Mucosa of gallbladder (tissue), 1 donor: ENCODE measurements at places on chromosomes 12 and 14.

- no peak for DNase-seq
These were observed 9.3 kb upstream of the ESR2 start for GRCh38 chr14:64303471-64303917.

DNA sequence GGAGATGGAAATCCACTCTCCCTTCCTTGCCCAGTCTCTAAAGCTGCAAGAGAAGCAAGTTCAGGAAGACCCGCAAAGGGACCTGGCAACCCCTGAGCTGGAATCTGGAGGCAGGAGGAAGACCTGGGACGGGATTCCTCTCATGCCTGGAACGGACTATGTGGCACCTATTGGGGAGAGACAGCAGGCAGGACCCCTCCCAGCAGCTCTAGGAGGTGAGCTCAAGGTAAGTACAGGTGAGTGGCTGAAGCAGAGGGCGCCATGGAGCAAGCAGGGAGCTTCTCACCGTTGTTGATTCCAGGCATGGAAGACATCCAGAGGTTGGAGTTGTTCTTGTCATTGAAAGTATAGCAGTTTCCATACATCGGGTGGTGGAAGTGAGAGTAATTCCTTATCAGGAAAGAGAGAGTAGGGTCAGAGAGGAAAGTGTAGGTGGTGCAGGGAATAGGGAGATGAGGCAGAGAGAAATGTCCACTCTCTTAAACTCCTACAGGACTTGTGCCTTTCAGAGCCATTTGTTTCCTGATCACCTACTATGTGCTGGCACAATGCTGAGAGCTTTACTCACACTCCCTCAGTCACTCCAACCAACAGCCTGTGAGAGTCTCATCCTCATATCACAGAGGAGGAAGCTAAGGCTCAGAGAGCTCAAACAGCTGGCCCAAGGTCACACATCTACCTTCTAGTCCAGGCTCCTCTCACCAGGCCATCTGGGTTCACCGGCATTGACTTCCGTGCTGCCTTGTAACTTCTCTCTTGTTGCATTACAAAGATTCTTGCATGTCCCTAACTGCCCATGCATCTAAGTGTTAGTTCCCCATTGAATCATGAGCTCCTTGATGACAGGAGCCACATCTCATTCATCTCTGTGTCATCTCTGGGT is 13.9 kb upstream of the TNFRSF1A start:
- DNase-seq: no peak

DNA sequence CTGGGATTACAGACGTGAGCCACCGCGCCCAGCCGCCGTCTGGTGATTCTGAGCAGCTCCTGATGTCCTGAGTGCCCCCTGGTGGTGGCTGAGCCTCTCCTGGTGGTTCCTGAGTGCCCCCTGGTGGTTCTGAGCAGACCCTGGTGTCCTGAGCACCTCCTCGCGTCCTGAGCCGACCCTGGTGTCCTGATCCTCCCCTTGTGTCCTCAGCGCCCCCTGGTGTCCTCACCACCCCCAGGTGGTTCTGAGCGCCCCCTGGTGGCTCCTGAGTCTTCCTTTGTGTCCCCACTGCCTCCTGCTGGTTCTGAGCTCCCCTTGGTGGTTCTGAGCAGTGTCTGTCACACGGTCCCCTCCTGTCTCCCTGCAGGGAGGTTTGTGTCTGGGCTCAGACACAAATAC is 1304.9 kb downstream of the TMEM121 start:
- no peak for DNase-seq

DNA sequence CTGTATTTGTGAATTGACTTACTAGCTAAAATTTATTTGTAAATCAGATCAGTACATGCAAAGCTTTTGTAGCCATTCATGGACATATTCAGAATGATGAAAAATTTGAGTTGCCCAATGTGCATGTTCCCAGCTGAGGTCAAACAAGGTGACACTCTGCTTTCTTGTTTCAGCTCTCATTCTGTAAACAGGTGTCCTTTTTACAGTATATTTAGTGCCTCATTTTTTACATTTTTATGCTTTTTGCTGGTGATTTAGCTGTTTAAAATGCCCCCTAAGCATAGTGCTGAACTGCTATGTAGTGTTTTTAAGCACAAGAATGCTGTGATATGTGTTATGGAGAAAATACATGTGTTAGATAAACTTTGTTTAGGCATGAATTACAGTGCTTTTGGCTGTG is 76.3 kb downstream of the MIA2 start:
- DNase-seq: no peak

- no peak for DNase-seq
These were observed 2.5 kb upstream of the ALDH2 start for GRCh38 chr12:111764120-111764821.

DNA sequence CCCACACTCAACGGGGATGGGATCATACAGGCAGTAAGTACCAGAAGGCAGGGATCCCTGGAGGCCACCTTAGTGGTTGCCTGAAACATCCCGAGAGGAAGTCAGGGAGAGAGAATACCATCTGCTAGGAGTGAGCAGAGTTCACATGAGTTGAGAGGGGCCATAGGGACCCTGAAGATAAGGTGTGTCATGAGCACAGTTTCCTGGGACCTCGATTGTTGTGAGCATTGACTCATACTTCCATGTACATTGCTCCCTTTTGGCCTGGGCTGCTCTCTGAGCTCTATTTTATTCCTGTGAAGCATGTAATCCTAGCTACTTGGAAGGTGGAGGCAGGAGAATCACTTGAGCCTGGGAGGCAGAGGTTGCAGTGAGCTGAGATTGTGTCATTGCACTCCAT is 120.5 kb downstream of the TBC1D30 start:
- DNase-seq: no peak

DNA sequence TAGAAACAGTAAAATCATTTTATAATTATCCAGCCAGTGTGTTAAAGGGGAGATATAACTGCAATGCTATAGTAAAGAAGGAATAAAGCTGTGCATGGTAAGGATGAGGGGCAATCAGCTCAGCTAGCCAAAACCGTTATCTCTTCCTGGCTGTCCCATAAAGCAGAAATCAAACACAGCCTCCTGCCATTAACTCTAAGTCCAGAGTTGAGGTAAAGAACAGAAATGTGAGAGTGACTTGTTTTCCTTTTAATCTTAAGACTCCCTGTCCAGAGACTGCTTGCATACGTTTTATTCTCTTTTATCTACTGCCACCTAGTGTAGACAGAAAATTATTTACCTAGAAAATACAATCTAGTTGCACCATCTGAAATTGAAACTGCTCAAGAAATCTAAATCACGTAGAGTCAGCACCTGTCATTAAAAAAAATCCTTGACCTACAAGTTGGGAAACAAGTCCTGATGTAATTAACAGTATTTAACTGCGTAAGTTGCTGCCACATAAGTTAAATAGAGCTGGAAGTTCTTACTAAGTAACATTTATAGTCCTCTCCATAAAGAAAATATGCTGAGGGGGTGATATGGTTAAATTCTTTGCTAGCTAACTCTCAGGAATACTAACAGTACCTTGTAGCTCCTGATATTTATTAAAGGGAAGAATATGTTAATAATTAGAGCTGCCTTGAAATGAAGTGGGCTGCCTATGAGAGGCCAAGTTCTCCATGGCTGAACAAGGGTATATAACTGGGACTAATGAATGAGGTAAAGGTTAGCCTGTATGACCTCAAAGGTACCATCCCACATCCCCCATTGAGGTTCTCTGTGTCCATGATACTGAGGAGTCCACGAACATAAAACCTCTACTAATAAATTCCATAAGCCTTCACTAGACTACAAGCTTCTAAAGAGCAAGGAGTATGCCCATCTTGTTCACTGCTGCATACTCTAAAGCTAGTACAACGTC is 62.7 kb downstream of the GALNT4 start:
- DNase-seq: no peak

DNA sequence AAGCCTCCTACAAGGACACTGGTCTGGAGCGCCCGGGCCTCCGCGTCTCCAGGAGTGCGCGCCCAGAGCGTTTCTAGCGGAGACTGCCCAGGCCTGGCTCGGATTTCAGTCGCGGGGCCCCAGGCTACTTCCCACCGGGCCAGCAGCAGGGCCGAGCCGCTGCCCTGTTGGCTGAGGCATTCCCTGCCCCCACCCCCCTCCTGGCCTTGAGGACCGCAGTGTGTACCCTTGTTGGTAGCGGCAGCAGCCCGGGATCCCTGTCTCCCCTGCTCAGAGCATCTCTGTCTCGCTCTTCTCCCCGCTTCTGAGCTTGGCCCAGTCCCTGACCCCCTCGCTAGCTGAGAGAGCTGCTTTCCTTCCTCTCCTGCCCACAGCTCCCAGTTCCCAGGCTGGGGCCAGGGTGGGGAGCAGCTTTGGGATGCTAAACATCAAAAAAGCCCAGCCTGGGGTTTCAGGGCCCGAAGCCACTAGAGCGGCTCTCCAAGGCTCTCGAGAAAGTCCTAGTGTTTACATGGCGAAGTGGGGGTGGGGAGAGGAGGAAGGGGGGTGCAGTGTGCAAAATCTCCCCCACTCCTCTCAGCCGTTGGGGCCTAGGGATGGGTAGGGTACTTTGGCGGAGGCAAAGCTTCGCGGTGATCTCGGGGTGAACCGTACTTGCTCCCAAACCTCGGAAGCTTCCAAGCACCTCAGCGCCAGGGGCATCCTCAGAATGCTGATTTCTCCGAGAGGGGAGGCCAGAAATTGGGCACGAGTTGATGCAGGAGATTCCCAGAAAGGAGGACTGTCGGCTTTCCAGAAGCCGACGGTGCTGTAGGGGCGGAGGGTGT is 6.4 kb downstream of the NKX2-1 start:
- no peak for DNase-seq

- no peak for DNase-seq
These were observed 5.4 kb downstream of the FOXJ2 start for GRCh38 chr12:8037947-8038346.

DNA sequence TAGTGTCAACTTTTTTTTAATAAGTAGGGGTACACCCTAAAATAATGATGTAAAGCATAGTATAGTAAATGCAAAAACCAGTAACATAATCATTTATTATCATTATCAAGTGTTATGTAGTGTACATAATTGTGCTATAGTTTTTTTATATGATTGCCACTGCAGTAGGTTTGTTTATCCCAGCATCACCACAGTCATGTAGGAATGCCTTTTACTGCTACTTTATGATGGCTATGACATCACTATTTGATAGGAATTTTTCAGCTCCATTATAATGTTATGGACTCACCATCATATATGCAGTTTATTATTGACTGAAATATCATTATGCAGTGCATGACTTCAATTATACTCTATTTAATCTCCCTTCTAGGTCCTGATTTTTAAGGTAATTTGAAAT is 121.6 kb downstream of the GPHN start:
- no peak for DNase-seq

- peak; percentile 28 for DNase-seq
These were observed 1.0 kb downstream of the ITPK1 start for GRCh38 chr14:93114713-93115068.

DNA sequence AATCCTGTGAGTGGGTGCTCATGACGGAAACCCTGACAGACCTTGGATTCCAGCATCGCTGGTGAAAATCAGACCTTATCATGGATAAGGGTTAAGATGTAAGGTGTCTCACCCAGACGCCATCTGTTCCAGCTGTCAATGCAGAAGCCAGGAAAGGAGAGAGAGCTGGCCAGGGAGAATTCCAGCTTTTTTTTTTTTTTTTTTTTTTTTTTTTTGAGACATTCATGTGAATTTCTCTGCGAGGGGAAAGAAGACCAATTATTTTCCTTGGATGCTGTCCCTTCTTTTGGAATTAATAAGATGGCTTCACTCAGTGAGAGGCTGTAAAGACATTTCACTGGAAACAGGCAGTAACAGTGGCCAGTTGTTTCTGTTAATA is 1.8 kb downstream of the TRAF3 start:
- no peak for DNase-seq

DNA sequence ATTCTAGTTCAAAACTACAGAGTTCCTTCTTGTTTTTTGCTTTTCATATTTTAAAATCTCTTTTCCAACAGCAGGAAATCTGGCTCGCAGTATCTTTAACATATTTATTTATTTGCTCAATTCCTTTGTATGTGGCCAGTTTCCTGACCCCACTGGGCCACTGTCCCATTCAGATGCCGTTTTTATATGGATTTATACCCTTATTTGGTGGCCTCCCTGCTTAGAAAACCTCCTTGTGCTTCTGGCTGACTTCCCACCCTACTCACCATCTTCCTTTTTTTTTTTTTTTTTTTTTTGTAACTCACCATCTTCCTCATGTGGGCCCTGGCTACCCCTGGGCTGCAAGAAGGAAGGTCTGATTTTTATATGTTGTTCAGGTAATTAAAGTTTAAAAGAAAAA is 53.9 kb downstream of the TTLL5 start:
- DNase-seq: no peak

DNA sequence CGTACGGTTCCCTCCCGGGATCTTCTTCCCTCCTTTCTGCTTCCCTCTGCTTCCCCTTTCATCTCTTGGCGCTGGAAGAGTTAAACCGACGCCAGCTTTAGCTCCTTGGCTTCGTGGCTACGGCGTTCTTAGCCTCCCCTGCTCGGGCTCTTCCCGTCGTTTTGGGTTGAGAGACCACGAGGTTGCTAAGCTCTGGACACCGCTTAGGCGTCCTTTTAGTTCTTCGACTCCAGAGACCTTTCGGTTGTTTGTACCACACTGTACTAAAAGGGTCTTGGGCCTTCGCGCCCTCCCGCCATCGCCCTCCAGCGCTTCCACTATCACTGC is 545 bp downstream of the CPSF2 start:
- no peak for DNase-seq

DNA sequence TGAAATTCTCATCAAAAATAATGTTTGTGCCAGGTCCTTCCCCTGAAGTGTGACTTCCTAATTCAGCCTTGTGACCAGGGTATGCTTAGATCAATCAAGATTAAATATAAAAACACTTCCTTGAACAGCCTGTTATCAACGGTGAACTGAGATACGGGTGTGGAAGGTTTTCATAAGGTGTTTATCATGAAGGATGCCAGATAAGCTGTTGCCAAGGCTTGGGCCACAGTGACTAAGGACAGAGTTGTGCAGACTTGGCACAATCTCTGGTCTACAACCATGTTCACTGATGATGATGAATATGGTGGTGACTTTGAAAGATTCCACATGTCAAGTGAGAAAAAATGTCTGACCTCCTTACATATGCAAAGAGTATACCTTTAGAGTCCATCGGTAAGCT is 51.3 kb upstream of the LIN7A start:
- DNase-seq: peak; percentile 82

GRCh38 chr14:101071493-101071906 is 168.0 kb upstream of the RTL1 start:
- DNase-seq: no peak

DNA sequence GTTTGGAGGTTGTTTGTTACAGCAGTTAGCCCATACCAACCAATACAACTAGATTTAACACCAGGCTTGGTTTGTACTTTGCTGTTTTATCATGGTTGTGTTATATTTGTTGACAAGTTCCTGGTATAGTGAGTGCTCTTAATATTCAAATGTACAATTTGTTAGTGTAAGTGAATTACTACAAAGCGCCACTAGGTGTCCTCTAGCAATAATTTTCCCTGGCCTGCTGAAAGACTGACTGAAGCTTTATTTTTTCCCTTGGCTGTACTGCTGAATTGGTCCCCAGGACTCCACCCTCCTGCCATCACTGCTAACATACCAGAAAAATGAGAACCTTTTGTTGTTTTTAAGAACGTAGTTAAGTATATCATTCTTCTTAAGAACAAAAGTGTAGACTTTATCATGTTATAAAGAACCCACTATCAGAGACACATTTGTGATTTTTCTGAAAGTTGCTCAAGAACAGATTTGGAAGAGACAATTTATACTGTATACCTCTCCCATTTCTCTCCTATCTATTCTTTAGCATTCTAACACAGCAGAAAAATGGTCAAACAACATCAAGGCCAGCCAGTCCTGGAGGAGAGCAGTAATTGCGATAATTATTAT is 75.3 kb upstream of the FAR2 start:
- peak; percentile 13 for DNase-seq

GRCh38 chr12:131921866-131922769 is 7.0 kb upstream of the PUS1 start:
- DNase-seq: peak; percentile 54
